ENCODE measurements at places on chromosomes 1 and 21. TPM values are rescaled to one million over a fixed set of nuclear protein-coding genes. Genes with fewer than 3 reads are reported as not detected.

The HMCN1 gene
- total RNA-seq: 29.6 TPM

GRCh38 chr1:168134132-168134531, 2.6 kb downstream of the GPR161 start:
- no peak for DNase-seq

DNA sequence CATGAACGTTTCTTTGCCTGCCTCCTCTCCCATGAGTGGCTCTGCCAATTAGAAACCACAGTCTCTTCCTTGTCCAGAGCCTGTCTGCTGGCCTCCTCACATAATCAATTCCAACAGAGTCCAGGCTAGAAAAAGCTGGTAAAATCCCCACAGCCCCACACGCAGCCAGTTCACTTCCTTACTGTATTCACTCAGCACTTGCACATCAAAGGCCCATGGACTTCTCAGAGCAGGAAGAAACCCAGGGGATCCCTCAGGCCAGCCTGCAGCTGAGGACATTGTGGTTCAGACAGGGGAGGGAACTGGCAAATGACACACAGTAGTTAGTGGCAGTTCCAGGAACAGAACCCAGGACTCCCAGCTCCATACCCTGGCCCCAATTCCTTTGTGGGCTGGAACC, 171.6 kb upstream of the EDN2 start:
- DNase-seq: no peak

The NOTCH2 gene
- 194 TPM for total RNA-seq

DNA sequence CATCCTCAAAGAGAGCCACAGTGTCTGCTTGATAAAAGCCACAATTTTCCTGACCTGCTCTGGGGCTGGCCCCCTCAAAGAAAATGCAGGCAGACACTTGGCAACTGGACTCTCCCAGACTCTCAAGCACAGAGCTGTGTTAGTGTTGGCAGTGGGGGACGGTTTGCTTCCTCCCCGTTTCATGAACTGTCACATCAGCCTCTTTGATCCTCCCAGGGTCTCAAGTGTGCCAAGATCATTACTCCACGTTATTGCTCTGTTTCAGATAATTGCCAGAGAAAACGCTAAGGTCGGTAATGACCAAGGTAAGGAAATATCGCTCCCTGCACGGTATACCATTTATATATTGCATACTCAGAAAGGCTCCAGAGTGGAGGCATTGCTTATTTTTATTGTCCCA, 138.8 kb downstream of the NTMT2 start:
- DNase-seq: no peak

The NLRP3 gene
- 0.12 TPM for total RNA-seq

The DMBX1 gene
- 0.07 TPM for total RNA-seq

DNA sequence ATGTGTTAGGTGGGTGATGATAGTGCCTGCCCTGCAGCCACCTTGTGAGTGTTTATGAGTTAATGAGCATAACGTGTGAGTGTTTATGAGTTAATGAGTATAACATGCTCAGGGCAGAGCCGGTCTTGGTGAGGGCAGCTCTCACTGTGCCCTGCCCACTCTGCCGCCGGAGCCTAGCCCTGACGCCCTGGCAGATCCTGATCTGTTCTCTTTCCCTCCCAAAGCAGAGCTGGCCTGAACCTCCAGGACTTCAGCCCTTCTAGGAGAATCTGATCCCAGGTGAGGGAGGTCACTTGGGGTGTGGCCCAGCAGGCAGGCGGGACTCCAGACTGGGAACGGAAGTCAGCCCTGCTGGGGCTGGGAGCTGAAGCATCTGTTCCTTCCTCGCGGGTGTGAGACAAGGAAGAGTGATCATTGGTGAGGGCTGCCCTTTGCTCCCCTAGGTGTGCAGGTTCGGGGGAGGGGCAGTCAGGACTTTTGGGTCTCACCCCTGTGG, 5.7 kb downstream of the FBLIM1 start:
- DNase-seq: no peak

- peak; percentile 26 for DNase-seq
These were observed 8.3 kb upstream of the SYT14 start for GRCh38 chr1:209929751-209930150.

- DNase-seq: no peak
These were observed 53.6 kb upstream of the ADARB1 start for GRCh38 chr21:45020629-45021427.

- DNase-seq: no peak
These were observed 62.7 kb downstream of the CASZ1 start for GRCh38 chr1:10733474-10734366.

GRCh38 chr1:206035027-206035426, 11.3 kb upstream of the CTSE start:
- no peak for DNase-seq

DNA sequence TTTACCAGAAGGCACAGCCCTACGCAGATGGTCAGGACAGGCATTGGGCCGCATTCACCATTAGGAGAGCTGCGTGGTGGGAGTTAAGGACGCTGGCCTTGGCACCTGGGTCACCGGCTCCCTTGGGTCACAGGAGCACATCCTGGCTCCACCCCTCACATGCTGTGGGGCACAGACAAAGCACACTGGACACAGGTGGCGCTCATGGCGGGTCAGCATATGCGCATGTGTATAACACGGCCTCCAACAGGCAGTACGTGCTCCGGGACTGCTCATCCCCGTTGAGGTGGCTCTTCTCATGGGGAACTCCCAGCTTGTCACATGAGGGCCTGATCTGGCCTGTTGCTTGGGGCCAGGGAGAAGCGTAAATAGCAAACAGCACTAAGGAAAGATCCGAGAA, 25.0 kb downstream of the PGBD5 start:
- no peak for DNase-seq

The AXDND1 gene
- total RNA-seq: 1.1 TPM

- peak; percentile 67 for DNase-seq
These were observed 41.9 kb downstream of the CEP170 start for GRCh38 chr1:243213045-243213787.

The DCST1 gene
- total RNA-seq: not detected

- DNase-seq: no peak
These were observed 388.6 kb downstream of the RWDD3 start for GRCh38 chr1:95622609-95623008.

GRCh38 chr1:61294930-61295329, 212.6 kb downstream of the NFIA start:
- no peak for DNase-seq

DNA sequence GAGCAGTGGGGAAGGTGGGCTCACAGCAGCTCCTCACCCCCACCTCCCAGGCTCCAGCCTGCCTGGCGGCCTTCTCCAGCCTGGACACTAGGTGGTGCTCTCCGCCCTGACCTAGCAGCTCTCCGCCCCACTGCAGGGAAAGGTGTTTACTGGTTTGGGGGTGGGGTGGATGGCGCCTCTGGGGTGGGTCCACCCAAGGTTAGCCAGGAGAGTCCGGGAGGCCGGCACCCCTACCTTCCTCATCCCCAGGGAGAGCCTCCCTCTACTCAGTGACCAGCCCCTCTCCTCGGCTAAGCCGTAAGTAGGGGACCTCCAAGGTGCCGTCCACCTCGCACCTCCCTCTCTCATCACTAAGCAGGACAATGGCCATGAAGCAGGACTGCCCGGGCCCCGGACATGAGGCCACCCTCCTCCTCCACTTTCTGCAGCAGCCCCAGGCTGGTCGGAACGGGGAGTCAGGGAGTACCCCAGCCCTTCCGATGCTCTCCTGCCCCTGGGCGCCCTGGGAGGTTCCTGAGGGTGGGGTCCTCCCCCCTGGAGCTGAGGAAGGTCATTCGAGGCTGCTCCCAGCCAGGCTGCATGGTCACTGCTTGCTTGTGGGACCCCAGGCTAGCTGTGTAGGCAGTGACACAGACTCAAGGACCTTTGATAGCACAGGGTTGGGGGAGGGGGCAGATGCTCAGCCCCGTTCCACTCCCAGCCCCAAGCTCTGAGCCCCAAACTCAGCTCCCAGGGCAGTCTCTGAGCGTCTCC, 101.4 kb upstream of the VAMP3 start:
- no peak for DNase-seq

- DNase-seq: peak; percentile 56
These were observed 76.5 kb upstream of the BTG3 start for GRCh38 chr21:17688912-17689874.

DNA sequence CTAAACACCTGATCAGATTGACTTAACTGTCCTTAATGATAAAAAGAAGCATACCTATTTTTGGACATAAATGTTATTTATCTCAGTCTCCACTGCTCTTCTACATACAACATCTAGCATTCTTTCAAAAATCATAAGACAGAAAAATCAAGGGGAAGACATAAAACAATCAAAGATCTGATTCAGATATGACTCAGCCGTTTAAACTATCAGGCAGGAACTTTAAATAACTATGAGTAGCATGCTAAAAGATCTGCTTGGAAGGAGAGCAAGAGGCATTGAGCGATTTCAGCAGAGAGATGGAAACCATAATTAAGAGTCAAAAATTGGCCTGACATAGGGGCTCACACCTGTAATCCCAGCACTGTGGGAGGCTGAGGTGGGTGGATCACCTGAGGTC, 27.2 kb upstream of the SLC22A15 start:
- DNase-seq: no peak

DNA sequence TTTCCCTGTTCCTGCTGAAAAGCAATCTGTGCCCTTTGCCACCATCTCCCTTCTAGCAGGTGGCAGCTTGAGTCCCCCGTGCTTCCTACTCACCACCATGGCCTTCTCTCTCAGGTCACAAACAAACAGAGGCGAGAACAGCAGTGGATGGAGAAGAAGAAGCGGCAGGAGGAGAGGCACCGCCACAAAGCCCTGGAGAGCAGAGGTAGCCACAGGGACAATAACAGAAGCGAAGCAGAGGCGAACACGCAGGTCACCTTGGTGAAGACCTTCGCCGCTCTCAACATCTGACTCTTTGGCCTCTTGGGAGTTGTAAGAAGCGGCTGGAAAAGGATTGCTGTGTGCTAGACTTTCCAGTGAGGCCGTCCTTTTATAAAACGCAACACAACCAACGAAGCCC, 16.0 kb downstream of the PLA2G2E start:
- DNase-seq: no peak

- DNase-seq: no peak
These were observed 17.0 kb upstream of the POU3F1 start for GRCh38 chr1:38063616-38064015.

- no peak for DNase-seq
These were observed 50.1 kb upstream of the RWDD3 start for GRCh38 chr1:95183952-95184351.

- DNase-seq: no peak
These were observed 39.5 kb upstream of the RGS1 start for GRCh38 chr1:192535916-192536664.

GRCh38 chr1:223796210-223796609, 49.5 kb downstream of the TP53BP2 start:
- no peak for DNase-seq

DNA sequence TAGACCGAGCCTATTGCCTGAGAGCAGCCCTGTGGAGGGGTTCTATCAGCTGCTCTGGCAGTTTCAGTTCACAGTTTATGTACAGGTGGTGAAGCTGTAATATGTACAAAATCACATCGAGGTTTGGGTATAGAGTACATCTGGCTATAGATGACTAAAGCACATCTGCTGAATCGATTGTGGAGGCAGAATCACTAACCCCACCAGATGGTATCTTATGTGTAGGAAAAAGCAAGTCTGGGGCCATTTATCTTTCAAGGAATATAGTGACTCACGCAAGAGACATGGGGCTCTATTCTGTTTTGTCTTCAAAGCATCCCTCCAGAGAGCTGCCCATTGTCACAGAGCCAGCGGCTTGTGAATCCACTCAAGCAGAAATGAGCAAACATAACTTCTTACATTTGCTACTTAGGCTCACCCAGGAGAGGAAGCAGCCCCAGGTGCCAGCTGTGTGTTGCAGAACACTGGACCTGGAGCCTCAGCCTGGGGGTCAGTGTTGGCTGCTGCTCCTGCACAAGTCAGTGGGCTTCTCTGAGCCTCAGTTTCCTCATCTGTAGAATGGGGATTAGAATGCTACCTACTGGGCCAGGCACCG, 21.3 kb downstream of the MIIP start:
- DNase-seq: peak; percentile 96

DNA sequence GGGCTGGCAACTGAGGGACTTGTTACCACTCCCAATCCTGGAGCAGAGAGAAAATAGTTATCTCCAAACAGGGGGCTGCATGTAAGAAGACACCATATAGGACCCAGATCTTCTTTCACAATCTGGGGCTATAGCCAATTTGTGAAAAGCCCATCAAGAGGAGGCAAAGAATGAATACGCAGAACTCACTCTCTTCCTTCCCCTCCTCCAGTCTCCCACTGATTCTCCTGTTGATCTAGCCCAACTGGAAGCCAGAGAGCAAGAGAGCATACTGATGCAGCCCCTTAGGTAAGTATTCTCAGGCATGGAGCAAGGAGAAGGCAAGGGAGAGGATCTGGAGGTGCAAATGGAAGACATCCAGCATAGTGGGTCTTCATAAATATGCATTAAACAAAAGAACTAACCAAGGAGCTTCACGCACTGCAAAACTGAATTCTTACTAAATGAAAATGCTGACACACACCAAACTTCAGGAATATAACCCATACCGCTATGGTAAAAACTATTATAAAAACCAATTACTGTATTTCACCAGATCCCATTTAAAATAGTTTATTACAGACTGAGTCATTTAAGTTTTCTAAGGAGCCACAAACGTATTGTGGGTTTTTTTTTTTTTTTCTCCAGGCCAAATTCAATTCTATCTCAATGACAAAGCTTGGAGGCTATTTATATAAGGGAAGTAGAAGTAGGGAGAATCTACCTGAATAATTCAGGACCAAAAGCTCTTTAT, 15.5 kb upstream of the HMGB4 start:
- DNase-seq: peak; percentile 17

DNA sequence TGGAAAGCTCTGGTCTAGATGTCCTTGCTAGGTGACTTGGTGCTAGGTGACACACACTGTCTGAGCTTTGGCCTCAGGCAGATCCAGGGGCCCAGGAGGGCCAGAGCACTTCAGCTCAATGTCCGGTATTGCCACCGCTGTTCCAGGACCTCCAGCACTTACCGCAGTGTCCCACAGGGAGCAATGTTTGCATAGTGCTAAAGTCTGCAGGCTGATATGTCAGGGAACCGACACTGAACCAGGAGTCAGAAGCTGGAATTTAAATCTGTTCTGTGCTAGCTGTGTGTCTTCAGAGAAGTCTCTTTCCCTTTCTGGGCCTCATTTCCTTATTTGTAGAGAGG, 19.3 kb downstream of the DHCR24 start:
- no peak for DNase-seq

The IL19 gene
- not detected for total RNA-seq

The CITED4 gene
- 7.1 TPM for total RNA-seq

- no peak for DNase-seq
These were observed 257.1 kb downstream of the BRINP2 start for GRCh38 chr1:177427811-177428210.

DNA sequence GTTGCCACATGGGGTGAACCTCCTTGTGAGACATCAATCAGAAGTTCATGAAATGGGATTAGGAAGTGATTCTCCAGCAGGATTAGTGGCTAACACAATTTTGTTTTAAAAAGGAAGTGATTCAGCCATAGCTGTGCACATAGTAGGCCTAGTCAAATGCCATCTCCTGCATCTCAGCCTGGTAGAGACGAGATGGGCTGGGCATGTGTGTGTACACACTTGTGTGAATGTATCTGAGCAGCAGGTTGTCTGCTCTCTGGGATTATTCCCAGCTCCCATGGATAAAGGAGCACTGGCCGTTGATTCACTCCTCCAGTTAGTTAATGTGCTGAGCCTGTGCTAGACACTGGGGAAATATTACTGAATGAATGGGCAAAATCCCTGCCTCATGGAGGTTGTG, 2.0 kb downstream of the FOXE3 start:
- DNase-seq: no peak

The PLA2G2F gene
- not detected for total RNA-seq

- DNase-seq: no peak
These were observed 1171.4 kb upstream of the ADGRL2 start for GRCh38 chr1:80629304-80629837.

GRCh38 chr1:203124546-203125317, 2.8 kb upstream of the ADORA1 start:
- DNase-seq: peak; percentile 4

All from astrocyte (in vitro differentiated cells and primary cell).